ENCODE measurements at places on chromosomes 6 and 20.

DNA sequence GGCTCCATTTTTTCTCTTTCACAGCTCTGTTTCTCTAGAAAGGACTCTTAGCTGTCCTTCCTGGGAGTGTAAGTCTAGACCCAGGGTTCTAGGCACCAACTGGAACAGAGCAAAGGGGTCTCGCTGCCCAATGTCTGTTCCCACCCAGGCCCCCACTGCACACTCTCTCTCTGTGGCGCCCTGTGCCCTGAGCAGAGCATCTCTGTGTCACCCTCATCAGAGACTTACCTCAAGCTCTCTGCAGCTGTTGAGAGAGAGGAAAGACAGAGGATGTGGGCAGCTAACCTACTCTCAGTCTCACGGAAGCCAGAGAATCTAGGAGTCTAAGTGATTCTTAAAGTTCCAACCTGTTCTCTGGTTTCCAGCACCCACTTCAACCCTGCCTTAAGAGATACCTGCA is 9.5 kb downstream of the NCR2 start:
- no peak for DNase-seq

- peak; percentile 72 for DNase-seq
Observed at GRCh38 chr6:22113026-22113766, 183.6 kb downstream of the PRL start.

GRCh38 chr20:46951405-46951804 is 56.8 kb downstream of the EYA2 start:
- peak; percentile 20 for DNase-seq

GRCh38 chr6:77470983-77471382 is 7.7 kb upstream of the HTR1B start:
- no peak for DNase-seq

DNA sequence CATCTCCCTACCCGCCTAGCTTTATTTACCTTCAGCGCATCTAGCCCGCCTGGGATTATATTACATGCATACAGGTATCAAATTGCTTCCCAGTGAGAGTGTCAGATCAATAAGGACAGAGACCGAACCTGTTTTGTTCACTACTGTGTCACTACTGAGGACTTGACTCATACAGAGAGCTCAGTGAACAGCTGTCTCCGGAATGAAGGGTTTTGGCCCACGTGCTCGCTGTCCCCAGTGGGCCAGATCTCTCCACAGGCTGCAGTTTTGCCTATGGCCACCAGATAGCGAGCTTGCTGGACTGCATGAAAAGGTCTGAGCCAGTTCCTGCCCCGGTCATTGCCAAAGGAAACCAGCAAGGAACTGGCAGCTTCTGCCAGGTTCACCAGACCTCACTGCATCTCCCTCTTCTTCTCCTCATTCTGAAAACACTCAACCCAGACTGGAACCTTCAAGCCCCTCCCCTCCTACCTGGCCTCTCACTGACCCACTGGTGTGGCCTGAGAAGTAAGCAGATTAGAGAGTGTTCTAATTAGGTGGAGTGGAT is 150.8 kb downstream of the ZMYND8 start:
- peak; percentile 59 for DNase-seq

- DNase-seq = no peak
Observed at GRCh38 chr20:16758454-16759180, 10.5 kb downstream of the OTOR start.
